ENCODE measurements at places on chromosomes 1 and 21.

DNA sequence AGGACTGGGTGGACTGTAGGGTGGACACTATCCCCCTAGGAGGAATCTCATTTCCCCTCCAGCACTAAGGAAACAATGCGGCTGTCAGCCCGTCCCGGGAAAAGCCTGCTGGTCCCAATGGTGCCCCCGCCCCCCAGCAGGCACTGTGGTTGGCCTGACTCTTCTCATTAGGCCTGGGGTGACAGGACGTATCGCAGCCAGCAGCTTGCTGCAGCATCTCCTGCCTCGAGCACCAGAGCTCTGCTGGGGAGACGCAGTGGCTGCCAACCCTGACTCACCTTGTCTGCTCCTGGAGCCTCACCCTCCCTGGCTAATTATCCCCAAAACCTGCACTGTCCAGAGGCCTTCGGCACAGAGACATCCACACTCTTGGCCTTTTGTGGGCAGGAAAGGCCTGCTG is 115.1 kb upstream of the GJB5 start:
- no peak for DNase-seq

DNA sequence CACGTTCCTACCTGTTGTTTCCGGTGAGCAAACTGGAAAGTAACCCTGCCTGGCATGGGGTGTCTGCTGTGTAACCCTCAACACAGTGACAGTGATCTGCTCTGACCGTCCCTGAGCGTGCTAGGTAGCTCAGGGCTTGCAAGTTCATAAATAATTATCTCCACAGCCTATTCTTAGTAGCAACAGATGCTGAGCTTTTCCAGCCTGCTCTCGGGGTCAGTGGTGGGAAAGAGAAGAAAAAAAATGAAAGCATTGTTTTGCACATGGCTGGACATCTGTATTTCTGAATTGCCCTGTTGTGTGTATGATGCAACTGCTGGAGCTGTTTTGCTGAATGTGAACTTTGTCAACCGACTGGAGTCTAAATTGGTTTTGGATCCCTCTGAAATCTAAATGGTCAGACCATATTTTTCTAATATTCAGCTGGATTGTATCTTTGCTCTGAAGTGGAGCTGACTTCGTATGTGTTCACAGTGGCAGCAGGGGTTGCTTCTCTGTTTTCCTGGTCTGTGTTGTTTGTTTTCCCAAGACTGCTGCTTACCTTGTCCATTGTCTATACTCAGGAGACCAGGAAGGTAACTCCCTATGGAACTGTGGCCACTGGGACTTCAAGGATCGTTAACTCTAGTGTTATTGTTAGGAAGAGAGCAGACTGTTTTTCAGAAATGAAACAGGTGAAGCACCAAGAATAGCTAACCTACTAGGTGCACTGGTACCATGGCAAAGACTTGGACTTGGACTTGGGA is 27.0 kb downstream of the TGFB2 start:
- DNase-seq = no peak

- DNase-seq = no peak
Measured at GRCh38 chr21:29637553-29637952, 302.2 kb downstream of the GRIK1 start.

DNA sequence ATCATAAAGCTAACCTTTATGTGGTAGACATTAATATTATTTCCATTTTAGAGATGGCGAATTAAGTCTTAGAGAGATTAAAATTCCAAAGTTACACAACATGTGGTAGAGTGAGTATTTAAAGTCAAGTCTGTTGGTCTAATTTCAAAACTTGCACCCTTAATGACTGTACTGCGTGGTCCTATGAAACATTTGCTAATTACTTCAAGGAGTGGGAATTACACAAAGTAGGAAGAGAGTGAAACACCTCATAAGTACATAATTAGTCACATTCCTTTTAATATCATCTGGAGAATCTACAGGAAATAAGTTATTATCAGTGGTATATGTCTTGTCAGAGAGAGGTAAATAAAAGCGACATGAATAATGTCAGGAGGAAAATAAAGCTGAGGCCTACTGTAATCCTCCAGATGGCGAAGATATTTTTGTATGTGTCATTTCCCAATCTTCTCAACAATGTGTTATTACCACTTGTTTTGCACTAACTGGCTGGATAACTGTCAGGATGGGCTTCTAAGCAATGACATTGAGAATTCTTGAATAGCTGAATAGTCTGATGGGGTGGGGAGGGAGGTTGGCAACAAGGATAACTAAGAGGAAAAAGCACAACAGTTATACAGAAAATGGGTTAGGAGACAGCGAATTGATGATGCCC is 95.5 kb downstream of the TNFSF18 start:
- DNase-seq = no peak

DNA sequence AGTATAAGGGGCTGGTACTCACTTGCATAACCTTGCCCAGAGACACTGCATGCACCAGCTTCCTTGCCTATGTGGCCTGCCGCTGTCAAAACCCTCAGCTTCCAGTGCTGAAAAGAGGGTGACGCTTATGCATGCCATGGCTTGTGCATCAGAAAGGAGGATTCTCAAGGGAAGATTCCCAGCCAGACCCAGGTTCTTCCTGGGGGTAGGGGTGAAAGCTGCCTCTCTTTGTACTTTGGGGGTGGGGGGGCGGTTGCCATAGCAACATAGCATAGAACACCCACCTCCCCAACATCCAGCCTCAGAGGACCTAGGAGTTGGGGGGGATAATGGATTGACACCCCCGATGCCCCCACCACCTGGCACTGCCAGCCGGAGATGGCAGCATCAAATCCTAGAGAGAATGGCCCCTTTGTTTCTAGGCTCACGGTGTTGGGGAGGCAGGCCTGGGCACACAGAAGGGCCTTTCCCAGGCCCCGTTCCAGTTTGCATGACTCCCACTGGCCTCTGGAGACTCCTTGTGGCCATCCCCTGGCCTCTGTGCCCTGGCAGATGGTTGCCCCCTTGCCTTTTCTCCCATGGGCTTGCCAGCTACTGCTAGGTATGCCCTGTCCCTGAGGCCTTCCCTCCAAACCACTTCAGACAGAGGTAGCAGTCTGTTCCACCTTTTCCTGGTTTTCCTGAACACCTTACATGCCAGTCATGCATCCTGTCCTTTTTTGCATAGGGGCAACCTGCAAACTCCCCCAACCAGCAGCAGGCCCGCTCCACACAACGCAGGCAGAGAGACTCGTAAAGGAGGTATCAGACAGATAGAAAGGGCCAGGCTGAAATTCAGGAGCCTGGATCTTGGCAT is 44.6 kb downstream of the RHBG start:
- DNase-seq = no peak

DNA sequence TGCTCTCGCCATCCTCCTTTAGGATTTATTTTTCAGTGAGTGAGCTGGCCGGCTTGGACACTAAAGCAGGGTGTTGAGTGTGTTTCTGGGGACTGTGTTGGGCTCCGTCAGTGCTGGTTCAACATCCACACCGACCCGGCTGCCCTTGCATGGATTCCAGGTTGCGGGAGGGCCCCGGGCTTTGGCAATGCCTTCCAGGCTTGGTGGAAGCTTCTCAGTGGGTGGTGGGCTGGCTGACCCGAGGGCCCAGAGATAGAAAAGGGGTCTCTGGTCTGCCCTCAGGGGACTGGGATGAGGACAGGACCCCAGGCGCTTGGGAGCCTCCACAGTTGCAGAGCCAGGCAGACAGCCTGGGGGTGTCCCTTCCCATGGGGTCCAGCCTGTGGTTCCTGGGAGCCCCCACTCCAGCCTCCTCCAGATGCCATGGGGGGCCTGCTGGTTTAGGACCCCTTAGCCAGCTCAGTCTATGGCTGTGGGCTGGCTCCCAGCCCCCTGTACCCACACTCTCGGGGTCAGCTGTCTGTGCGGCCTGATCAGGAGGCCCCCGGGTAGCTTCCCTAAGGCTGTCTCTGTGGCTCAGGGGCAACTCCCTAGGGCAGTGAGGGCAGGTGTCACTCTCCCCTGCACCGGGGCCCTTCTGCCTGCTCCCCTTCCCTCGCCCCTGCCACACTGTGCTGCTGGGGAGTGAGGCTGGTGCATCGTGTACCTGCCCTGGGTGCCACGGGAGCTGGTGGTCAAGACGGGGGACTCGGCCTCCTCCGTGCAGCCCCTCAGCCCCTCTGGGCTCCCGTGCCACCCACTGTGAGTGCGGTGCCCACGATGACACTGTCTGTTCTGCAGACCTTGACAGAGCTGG is 16.5 kb downstream of the PDXK start:
- DNase-seq = no peak

DNA sequence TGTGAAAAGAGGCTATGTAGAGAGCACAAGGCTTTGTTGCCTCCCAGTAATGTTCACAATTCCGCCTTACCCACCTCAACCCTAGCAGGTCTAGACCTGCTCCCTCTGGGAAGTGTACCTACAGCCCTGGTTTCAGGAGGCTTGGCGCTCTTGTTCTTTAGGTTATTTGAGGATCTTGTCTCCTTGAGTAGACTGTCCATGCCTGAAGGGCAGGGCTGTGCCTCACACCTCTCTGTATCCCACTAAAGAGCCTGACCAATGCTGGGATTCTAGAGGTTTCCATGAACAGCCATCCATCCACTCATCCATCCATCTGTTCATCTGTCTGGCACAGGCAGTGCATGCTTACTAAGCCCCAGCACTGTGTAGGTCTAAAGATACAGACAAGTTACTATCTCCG is 1.0 kb downstream of the RAB7B start:
- DNase-seq = no peak

All from NCI-H1105 (cell line).